ENCODE measurements at places on chromosomes 7 and 10.

DNA sequence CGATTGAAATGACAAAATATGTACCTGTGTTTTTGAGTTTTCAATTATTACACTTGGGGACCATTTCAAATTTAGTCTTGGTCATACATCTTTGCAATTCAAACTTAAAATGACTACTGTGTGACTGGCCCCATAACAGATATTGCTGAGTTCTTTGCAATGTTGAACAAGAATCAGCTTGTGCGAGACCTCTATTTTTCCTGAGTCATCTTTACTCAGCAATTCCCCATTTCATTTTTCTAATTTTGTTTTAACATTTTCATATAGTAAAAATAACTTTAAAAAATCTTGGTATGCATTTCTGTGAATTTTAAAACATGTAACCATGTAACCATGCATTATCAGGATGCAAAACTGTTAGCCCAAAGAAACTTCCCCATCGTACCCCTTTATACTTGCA, 678.1 kb downstream of the ANKRD7 start:
- DNase-seq, result no peak

- DNase-seq, result no peak
Observed at GRCh38 chr7:13151978-13152377, 464.5 kb downstream of the ARL4A start.

GRCh38 chr7:71343039-71343438, 211.1 kb downstream of the GALNT17 start:
- no peak for DNase-seq

- DNase-seq, result no peak
Observed at GRCh38 chr10:113226399-113226798, 276.4 kb downstream of the TCF7L2 start.

DNA sequence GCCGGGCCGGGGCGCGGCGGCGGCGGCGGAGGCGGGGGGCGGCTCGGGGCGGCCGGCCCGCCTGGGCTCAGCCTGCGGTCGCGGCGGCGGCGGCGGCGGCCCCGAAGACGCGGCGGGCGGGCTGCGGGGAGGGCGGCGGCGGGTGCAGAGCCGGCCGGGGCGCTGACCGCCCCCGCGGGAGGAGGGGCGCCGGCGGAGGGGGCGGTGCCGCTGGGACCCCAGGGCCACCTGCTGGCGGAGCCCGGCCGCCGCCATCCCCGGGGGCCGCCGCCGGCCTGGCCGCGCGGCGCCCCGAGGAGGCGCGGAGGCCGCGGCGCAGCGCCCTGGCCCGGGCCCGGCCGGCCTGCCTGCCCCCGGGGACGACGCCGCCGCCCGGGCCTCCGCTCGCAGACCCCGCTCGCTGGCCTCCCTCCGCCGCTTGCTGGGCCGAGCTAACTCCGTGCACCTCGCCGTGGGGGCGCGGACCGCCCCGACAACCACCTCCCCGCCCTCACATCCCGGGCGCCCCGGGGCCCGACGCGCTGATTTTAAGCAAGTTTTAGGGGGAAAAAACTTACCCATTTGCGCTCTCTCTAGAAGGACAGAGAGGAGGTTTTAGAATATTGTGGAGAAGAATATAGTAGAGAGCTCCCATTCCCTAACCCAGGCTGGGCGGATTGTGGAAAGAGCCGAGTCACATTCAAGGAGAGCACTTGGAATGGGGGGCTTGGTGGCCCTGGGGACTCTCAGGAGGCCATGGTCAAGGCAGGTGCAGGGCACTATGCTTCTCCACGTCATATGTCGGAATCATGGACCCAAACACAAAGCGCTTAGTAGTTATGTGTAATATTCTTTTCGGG, at the start of gene BEND7:
BEND7 (minus strand) TSS at position 140 of the 839 bp plus-strand sequence. CDS start 481 bp downstream, outside the sequence.
- DNase-seq, result no peak

DNA sequence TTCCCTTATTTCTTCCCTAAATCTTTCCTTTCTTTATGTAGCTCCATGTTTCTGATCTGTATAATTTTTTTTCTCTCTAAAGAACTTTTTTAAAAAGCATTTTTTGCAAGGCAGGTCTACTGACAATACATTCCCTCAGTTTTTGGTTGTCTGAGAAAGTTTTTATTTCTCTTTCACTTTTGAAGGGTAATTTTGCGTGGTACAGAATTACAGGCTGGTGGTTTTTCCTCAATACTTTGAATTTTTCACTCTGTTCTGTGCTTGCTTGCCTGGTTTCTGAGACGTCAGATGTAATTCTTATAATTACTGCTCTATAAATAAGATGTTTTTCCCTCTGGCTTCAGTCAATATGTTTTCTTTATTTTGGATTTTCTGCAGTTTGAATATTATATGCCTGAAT, 205.4 kb upstream of the VSTM2A start:
- DNase-seq, result no peak

GRCh38 chr7:151702961-151703360, 174.0 kb downstream of the PRKAG2 start:
- DNase-seq, result no peak

GRCh38 chr7:1242256-1242605, 9.6 kb downstream of the UNCX start:
- DNase-seq, result no peak

DNA sequence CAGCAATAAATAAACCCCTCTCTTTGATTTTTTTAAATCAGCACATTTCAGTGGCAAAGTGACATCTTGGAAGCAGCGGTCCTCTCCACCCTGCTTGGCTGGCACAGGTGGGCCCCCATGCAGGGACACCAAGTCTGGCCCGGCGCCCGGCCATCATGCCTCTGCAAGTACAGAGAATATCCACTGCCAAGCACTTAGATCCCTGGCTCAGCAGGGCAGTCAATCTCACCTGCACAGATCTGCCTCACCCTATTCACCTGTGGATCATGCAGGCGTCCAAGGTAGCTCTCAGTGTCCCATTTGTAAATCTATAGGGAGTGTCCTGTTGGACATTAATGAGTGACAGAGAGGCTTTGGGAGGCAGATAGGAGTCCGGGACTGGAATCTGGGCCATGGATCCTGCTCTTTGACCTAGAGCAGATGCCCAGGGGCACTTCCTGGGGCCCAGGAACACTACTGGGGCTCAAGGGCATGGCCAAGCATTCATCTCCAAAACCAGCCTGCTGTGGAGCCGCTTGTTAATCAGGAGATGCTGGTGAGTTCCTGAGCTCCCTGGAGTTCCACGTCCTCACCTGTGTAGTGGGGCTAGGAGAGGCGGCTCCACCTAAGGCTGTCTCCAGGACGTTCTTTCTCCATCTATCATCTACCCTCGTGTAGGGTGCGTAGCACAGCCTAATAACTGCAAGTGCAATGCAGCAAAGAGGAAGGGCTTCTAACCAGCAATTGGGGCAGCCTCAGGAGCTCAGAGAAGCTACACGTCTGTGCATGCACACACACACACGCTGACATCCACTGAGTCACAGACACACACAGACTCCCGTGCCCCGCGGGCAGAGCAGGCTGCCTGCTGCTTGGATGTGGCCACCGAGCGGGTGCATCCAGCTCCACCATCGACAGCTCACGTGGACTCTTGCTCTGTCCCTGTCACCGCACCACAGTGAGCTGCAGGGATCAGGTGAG, 123.6 kb downstream of the OAT start:
- no peak for DNase-seq

GRCh38 chr10:53396876-53397275, 624.3 kb upstream of the MBL2 start:
- DNase-seq, result no peak

DNA sequence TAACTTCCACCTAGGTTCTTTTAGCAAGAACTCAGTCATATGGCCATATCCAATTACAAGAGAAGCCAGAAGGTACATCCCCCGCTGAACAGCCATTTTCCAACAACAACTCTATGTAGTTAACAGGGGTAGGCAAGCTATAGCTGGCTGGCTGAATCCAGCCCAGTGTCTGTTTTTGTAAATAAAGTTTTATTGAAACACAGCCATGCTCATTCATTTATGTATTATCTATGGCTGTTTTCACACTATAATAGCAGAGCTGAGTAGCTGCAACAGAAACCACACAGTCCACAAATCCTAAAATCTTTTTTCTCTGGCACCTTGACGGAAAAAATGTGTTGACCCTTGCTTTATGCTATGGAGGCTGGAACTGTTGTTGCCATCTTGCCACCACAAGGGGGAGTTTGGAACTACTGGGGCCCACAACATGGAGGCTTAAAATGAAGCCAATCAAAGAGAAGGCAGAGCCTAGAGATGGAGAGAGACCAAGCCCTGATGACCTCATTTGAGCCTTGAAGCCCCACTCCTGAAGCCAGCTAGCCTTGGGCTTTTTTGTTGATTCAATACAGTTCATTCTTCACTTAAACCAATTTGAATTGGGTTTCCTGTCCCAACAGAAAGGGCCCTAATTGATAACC, 33.3 kb upstream of the XPNPEP1 start:
- peak; percentile 32 for DNase-seq

DNA sequence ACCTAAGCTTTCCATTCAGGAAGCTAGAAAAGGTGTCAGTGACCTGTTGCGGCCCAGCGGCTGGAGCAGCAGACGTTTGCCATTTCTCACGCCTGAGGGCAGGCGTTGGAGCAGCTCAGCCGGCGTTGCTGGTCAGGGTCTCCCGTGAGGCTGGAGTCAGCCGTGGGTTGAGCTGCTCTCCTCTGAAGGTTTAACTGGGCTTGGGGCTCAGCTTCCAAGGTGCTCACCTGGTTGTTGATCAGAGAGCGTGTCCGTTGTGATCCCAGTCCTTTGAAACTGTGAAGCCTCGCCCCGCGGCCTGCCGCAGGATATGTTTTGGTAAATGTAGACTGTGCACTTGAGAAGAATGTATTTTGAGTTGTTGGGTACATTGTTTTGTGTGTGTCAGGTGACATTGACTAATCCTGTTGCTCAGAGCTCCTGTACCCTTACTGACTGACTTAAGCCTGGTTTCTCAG, 20.6 kb upstream of the PWWP2B start:
- no peak for DNase-seq

GRCh38 chr7:95986178-95986764, 213.9 kb downstream of the DYNC1I1 start:
- DNase-seq, result no peak

DNA sequence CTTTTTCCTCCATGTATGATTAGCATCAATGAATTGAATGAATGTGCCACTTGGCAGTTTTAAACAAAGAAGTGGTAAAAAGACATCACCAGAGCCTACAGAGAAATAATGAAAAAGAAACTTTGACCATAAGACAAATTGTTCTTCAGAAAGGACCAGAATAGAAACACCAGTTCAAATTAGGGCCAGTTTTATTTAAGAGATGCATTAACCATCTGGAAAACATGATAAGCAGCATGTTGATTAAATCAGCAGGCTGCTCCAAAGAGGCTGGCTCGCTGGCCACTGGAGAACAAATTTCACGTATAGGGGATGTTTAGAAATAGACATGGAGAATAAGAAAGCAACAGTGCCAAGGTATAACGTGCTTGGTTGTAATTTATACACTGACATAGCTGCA, 242.3 kb upstream of the AOAH start:
- DNase-seq, result no peak

DNA sequence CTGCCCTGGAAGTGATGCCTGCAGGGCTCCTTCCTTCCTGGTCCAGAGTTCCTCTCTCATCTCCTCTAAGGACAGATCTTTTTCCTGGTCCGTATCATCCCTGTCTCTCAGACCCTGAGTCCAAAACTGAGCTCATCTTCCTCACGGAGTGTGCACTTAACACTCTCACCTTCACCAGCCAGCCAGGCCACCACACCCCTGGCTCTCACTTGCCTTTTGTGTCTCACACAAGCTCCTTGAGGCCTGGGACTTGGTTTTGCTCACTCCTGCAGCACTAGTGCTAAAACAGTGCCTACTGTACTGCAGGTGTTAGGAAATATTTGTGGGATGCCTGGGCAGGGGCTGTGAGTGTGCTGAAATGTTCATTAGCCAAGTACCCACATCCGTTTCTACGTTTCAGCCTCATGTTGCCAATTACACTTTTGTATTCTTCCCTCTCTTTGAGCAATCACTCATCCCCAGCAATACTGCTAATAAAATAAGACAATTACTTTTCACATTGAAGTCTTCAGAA, 21.4 kb upstream of the PARP12 start:
- DNase-seq, result no peak

GRCh38 chr7:112481833-112482670, 1.3 kb downstream of the LSMEM1 start:
- no peak for DNase-seq

DNA sequence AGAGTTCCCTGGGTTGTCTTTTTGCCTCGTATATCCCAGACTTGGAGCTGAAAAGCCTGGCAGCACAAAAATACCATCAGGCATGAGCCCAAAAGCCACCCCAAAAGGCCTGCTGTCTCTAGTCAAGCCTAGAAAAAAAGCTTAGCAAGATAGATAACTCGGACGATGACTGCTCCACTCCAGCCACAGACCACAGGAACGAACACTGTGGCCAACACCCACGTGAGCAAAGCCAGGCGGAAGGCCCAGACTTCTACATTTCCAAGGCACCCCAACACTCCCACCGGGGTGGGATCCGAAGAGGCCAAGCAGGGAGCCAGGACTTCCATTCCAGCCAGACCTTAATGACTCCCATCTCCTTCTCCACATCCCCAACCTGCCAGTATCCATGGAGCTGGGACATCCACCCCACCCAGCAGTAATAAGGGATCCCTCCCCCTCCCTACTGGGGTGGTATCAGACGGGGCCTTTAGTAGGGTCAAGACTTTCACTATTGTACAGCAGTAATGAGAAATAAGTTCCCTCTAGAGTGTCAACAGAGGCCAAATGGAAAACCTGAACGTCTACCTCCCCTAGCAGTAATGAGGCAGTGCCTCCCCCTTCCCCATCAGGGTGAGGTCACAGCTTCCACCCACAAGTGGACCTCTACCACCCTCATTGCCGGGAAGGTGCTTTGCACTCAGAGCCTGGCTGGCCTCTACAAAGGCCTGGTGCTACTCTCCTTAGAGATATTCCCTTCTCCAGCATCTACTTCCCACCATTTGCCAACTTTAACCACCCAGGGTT, 23.0 kb downstream of the PRLHR start:
- no peak for DNase-seq

DNA sequence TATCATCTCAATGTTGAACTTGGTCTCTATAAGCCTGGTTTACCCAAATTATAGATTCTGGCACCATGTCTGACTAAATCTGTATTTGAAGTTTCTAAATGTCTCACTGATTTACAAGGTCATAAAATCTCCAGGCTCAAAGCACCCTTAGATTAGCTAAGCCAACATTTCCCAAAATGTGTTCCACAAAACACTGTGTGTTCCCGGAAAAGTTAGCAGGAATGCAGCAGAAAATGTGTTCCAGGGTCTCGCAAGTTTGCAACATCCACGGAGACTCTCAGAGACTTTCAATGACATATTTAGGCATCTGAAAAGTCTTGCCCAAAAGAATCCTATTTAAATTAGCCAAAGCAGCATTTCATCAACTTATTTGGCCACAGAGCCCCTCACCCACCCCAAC, 91.9 kb downstream of the SORBS1 start:
- no peak for DNase-seq

DNA sequence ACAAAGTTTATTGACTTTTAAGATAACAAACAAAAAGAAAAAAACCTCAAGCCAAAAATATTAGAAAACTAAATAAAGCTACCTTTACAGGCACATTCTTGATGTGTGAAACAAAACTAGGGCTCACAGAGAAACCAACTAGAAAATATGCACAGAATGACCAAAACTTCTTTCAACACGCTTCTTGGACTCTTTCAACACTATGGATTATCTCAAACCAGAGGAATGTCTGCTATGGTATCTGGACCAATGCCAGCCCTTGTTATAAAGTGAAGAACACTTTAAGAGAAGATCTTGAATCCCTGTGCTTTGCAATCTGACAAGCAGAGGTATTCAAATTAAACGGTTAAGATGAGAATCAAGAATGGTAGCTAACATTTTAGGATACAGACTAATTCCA, 76.6 kb downstream of the DNAJC1 start:
- no peak for DNase-seq

Measured in SHP77 (cell line).